ENCODE measurements at places on chromosomes 1 and 21.

DNA sequence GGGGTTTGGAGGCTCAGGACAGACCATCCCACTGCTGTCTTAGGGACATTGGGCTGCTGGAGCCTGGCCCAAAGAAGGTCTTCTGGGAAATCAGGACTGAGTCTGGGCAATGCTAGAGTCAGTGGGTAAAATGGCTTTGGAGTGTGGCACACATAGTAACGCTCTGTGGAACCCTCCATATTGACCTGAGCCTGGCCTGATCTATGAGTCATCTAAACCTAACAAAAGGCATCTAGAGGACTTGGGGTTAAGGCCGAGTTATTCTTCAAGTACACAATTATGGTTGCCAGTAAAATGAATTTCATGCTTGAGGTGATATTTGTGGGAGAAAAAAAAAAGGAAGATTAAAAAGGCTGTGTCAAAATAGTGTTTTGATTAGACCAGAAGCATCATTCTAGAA is 77.7 kb downstream of the ST6GALNAC5 start:
- DNase-seq: no peak

DNA sequence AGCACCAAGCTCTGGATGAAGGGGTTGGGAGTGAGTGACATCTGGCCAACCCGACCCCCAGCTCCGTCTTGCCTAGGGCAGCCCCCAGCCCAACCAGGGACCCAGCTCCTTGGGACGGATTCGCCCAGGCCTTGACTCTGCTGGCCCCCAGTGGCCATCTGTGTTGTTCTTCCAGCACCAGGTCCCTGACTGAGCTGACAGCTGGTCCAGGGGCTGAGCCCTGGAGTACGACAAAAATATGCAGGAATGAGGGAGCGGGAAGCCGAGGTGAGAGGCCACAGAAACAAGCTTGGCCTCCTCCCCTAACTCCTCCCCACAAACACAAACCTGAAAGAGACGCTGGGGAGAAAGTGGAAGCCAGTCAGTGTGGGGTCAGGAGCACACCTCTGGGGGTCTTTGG is 55.0 kb upstream of the PAX7 start:
- DNase-seq: no peak

DNA sequence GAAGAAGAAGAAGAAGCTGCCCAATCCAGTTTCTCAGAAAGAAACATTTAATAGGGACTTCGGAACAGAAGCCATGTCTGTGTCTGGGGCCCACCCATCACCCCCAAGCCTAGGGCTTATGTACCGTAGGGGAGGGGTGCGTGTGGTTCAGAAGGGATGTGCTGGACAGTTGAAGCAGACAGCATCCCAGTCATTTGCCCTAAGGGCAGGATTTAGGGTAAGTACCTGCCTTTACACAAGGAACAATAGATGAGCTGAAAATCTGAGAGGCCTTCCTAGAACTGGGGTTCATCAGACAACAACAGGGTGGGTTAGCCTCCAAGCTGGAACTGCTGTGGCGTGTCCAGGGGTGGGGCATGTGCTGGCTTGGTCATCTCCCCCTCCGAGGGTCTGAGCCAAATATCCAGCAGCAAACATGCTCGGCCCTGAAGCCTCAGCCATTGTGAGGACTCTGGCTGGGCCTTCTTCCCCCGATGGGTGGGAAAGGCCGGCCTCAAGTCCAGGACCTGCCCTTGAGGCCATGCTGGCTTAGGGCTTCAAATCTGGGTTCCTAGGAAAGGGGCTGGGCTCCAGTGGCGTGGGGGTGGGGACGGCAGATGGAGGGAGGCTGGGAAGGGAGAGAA is 12.1 kb downstream of the CSTB start:
- DNase-seq: no peak

- no peak for DNase-seq
Observed at GRCh38 chr21:28693476-28693875, 299.2 kb downstream of the LTN1 start.
